ENCODE measurements at places on chromosomes 5 and 9.

DNA sequence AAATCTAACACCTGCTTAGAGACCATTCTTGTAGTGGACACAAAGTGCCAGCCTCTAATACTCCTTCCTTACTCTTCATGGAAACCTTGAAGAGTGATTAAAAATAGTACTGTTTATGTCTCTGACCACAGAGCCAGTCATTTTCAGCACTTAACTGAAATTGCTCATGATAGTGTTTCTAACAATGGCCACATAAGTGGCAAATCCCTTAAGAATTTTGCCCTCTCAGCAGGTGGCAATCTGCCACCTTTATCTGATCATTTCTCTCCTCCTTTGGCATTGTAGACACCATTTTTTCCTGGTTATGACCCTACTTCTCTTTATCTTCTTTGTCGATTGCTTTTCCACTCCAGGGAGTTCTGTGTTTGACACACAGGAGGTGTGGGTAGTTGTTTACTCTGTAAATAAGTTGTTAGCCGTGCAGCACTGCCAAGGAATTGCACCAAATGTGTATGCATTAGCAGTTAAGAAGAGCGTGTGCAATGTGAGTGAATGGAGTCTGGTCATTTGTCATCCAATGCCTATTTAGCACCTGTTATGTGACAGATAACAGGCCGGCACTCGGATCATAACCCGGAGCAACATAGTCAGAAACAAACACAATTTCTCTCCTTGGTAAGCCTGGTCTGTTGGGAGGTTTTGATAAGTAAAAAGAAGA is 36.8 kb upstream of the STARD4 start:
- H3K27me3 ChIP-seq, result no peaks in the 10 kb centered on the region
- DNase-seq, result peak; percentile 60
- no peaks in the 10 kb centered on the region for H3K36me3 ChIP-seq
- peaks cover 15% of the 10 kb centered on the region for H3K4me1 ChIP-seq
- no peak overlapping the region for H3K27ac ChIP-seq

GRCh38 chr9:12856603-12857002 is 81.8 kb downstream of the LURAP1L start:
- H3K27ac ChIP-seq, result no peak overlapping the region
- H3K4me1 ChIP-seq, result peaks cover 2% of the 10 kb centered on the region
- no peaks in the 10 kb centered on the region for H3K36me3 ChIP-seq
- no peak overlapping the region for H3K4me3 ChIP-seq
- DNase-seq, result peak; percentile 69

- no peaks in the 10 kb centered on the region for H3K36me3 ChIP-seq
- H3K27ac ChIP-seq, result no peak overlapping the region
- H3K27me3 ChIP-seq, result peaks cover 85% of the 10 kb centered on the region
Observed at GRCh38 chr5:175872287-175873087, 1.1 kb downstream of the CPLX2 start.

DNA sequence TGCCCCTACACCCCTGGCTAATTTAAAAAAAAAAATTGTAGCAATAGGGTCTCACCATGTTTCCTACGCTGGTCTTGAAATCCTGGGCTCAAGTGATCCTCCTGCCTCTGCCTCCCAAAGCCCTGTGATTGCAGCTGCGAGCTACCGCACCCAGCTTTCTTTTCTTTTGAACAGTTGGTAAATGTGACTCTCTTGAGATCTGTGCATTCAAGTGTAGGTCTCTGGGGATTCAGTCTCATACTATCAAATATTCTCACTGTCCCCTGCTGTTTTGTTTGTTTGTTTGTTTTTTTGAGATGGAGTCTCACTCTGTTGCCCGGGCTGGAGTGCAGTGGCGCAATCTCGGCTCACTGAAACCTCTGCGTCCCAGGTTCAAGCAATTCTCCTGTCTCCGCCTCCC is 42.3 kb upstream of the CXXC5 start:
- no peak for DNase-seq
- no peak overlapping the region for H3K27ac ChIP-seq
- H3K36me3 ChIP-seq, result peaks cover 57% of the 10 kb centered on the region
- H3K27me3 ChIP-seq, result no peaks in the 10 kb centered on the region
- H3K4me1 ChIP-seq, result no peaks in the 10 kb centered on the region

DNA sequence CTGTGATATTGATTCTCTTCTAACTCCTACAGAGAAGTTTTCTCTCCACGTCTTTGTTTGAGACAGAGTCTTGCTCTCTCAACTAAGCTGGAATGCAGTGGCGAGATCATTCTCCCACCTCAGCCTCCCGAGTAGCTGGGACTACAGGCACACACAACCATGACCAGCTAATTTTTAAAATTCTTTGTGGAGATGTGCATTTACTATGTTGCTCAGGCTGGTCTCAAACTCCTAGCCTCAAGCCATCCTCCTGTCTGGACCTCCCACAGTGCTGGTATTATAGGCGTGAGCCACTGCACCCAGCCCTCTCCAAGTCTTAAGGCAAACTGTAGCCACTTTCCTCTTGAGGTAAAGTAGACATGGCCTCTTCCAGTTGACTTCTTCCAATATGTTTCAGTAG is 72.2 kb downstream of the SNX18 start:
- H3K4me1 ChIP-seq, result peaks cover 3% of the 10 kb centered on the region
- H3K36me3 ChIP-seq, result no peaks in the 10 kb centered on the region
- peak overlapping the region; percentile 25 for H3K4me3 ChIP-seq
- no peak overlapping the region for H3K27ac ChIP-seq
- DNase-seq, result peak; percentile 73

DNA sequence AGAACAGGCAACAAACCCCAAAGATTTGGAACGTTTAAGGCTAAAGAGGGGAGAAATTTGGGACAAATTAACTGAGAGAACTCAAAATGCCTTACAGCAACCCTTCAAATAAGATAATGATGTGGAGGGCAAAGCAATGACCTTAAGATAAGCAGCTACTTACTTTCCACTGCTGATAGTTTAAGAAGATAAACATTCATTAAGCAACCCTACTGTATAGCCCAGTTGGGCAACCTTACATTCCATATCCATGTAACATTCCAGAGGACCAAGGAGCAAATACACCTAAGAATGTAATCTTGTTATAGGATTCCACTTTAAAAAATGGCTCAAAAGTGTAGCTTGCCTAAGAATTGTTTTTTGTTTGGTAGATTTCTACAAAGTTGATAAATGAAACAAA is 14.8 kb downstream of the ETF1 start:
- H3K27me3 ChIP-seq, result no peaks in the 10 kb centered on the region
- DNase-seq, result no peak
- peaks cover 50% of the 10 kb centered on the region for H3K36me3 ChIP-seq
- H3K4me1 ChIP-seq, result no peaks in the 10 kb centered on the region
- H3K27ac ChIP-seq, result no peak overlapping the region
- no peak overlapping the region for H3K4me3 ChIP-seq

DNA sequence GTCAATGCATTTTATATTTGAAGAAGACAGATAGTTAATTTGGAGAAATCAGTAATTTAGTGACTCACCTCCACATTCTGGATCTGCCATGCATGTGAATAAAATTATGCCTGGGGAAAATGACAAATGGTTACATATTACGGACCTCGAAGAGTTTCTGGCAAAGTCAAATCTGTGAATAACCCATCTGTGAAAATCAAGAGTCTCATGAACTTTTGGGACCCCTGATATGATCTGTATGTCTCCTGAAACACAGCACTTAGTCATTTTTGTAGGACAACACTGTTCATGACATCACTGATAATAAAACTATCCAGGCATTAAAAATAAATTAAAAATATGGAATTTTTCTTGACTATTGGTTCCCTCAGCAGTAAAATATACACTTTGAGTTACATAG is 584.5 kb downstream of the TLE4 start:
- peaks cover 9% of the 10 kb centered on the region for H3K4me1 ChIP-seq
- H3K4me3 ChIP-seq, result no peak overlapping the region
- H3K36me3 ChIP-seq, result no peaks in the 10 kb centered on the region
- no peak for DNase-seq
- H3K27ac ChIP-seq, result no peak overlapping the region

GRCh38 chr5:133124891-133125290 is 73.1 kb downstream of the HSPA4 start:
- no peak overlapping the region for H3K4me3 ChIP-seq
- no peaks in the 10 kb centered on the region for H3K36me3 ChIP-seq
- no peak overlapping the region for H3K27ac ChIP-seq
- DNase-seq, result no peak
- no peaks in the 10 kb centered on the region for H3K4me1 ChIP-seq
- no peaks in the 10 kb centered on the region for H3K27me3 ChIP-seq

DNA sequence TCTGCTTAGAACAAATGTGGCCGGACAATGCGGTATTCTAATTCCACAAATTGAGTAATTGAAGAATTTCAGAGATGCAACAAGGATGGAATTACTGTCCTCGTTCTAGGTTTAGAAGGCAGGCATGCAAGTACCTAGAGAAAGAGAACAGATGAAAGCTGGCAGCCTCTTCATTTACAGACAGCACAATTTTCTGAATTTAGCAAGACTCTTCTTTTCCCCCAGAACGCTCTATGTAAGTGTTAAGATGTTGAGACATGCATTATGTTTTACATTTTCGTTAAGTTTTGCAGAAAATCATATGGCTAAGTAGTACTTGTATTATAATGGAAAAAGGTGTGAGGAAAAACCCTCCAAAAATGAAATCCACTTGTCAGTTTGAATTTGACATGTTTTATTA is 259.5 kb upstream of the ARRDC3 start:
- no peaks in the 10 kb centered on the region for H3K27me3 ChIP-seq
- no peak overlapping the region for H3K27ac ChIP-seq
- no peaks in the 10 kb centered on the region for H3K36me3 ChIP-seq
- no peak for DNase-seq

- no peaks in the 10 kb centered on the region for H3K4me1 ChIP-seq
- no peaks in the 10 kb centered on the region for H3K36me3 ChIP-seq
- no peaks in the 10 kb centered on the region for H3K27me3 ChIP-seq
Observed at GRCh38 chr9:3296536-3296935, 229.3 kb downstream of the RFX3 start.

GRCh38 chr9:34326690-34327089 is 2.4 kb downstream of the KIF24 start:
- no peaks in the 10 kb centered on the region for H3K27me3 ChIP-seq
- peak; percentile 18 for DNase-seq
- no peak overlapping the region for H3K27ac ChIP-seq
- H3K36me3 ChIP-seq, result no peaks in the 10 kb centered on the region
- H3K4me1 ChIP-seq, result peaks cover 6% of the 10 kb centered on the region
- no peak overlapping the region for H3K4me3 ChIP-seq

DNA sequence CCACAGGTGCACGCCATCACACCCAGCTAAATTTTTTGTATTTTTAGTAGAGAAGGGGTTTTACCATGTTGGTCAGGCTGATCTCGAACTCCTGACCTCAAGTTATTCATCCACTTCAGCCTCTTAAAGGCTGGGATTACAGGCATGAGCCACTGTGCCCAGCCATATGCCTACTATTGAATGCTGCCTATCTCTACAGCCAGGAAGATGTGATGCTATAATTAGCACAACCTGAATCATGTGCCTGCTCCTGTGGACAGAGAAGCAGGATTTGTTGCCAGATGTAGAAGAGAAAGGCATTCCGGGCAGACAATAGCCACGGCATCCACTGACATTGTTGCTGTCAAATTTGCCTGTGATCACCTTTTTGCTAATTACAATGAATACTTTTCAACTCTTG is 24.4 kb upstream of the MLLT3 start:
- no peaks in the 10 kb centered on the region for H3K27me3 ChIP-seq
- H3K27ac ChIP-seq, result no peak overlapping the region
- H3K4me3 ChIP-seq, result no peak overlapping the region
- no peaks in the 10 kb centered on the region for H3K36me3 ChIP-seq
- no peak for DNase-seq

- no peak overlapping the region for H3K27ac ChIP-seq
- peaks cover 6% of the 10 kb centered on the region for H3K4me1 ChIP-seq
- DNase-seq, result peak; percentile 77
- no peaks in the 10 kb centered on the region for H3K36me3 ChIP-seq
- H3K27me3 ChIP-seq, result no peaks in the 10 kb centered on the region
Observed at GRCh38 chr9:98374385-98375051, 119.1 kb upstream of the TBC1D2 start.

DNA sequence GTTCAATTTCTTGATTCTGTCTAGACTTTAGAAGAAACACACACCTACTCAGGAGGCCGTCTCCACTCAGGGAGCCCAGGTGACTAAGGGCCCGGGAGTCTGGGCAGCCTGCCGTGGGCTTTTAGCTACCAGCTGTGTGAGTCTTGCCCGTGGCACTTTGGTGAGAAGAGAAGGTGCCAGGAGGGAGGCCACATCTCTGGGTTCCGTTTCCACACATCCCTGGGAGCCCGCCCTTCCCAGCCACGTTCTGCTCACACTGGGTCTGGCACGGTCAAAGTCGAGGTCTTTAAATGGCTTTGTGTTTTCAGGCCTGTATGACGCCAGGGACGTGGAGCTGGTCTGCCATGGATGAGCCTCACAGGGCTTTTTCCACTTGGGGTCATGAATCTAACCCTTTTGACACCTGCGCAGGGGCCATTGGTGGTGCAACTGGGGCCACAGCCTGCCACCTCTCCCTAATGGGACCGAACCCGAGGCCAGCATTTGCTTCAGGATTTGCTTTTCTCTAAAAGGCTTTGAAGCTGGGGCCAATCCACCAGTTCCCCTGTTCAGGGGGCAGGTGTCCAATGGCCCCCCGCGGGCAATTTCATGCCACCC is 17.2 kb upstream of the FCN2 start:
- H3K36me3 ChIP-seq, result no peaks in the 10 kb centered on the region
- no peak overlapping the region for H3K27ac ChIP-seq
- no peaks in the 10 kb centered on the region for H3K4me1 ChIP-seq
- peak; percentile 35 for DNase-seq
- no peak overlapping the region for H3K4me3 ChIP-seq

DNA sequence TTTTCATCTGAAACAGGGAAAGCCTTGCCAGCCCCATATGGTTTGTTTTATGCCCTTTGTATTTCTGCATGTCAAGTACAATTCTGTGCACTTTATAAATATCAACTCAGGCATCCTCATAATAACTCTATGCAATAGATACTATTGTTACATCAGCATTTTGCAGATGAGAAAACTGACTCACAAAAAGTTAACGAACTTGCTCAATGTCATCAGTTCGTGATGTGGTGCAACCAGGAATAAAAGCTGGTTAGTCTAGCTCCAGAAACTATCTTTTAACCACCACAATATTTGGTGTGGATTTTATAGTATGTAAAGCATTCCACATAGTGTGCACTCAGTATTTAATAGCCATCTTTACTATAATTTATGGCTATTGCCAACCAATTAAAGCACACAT is 134.9 kb downstream of the MRPS30 start:
- no peaks in the 10 kb centered on the region for H3K36me3 ChIP-seq
- H3K27me3 ChIP-seq, result no peaks in the 10 kb centered on the region
- H3K4me3 ChIP-seq, result no peak overlapping the region
- H3K4me1 ChIP-seq, result peaks cover 18% of the 10 kb centered on the region
- DNase-seq, result no peak
- no peak overlapping the region for H3K27ac ChIP-seq

DNA sequence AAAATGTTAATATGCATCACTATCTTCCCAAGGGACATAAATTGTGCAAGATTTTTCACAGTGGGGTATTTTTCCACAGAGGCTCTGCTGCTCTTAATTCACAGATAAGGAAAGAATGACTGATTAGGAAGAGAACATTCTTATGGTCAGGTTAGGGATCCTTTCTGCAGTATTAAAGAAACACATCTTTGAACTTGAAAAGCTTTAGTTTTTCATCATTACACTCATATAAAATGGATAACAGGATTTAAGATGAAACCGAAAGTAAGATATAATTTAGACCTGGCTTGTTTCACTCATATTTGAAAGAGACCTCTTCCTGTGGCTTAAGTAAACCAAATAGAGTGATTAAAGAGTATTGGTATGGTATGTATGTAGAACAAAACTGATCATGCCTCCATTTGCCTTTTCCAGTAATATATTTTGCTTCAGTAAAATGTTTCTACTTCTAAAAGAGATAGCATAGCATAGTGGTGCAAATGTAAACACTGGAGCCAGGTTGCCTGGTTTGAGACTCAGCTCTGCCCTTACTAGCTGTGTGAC is 160.0 kb downstream of the PRR16 start:
- H3K4me3 ChIP-seq, result no peak overlapping the region
- no peak for DNase-seq

Data from endodermal cell (in vitro differentiated cells).